GM23338 (cell line): ENCODE measurements at places on chromosomes 11 and 22. TPM values are rescaled to one million over a fixed set of nuclear protein-coding genes. Genes with fewer than 3 reads are reported as not detected.

DNA sequence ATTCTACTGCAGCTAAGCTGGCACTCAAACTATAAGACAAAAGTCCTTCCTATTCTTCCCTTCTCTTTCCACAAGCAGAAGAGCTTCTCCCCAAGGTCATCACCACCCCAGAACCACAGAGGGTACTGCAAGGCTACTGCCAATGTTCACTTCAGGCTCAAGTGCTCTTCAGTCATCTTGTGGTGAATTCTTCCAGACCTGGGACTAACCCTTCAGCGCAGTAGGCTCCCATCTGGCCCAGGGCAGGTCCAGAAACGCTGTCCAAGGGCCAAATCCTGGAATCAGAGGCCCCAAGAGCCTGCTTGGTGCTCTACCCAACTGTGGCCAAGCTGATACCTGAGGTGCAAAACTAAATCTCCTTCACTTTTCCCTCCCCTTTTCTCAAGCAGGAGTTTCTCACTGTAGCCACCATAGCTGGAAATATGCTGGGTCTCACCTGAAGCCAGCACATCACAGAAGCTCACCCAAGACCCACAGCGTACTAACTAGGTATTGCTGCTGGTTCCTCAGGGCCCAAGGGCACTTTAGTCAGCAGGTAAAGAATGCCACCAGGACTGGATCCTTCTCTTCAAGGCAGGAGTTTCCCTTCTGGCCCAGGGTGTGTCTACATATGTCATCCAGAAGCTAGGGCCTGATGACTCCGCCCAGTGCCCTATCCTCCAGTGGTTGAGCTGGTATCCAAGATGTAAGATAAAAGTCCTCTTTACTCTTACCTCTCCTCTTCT, 27.8 kb downstream of the FCHSD2 start:
- no peaks in the 10 kb centered on the region for H3K27me3 ChIP-seq
- no peak overlapping the region for H3K27ac ChIP-seq
- H3K4me3 ChIP-seq, result no peak overlapping the region
- no peaks in the 10 kb centered on the region for H3K36me3 ChIP-seq
- no peaks in the 10 kb centered on the region for H3K4me1 ChIP-seq
- no peak for DNase-seq

The MS4A12 gene
- polyA plus RNA-seq, result 0.30 and 0.34 TPM in 2 replicates

DNA sequence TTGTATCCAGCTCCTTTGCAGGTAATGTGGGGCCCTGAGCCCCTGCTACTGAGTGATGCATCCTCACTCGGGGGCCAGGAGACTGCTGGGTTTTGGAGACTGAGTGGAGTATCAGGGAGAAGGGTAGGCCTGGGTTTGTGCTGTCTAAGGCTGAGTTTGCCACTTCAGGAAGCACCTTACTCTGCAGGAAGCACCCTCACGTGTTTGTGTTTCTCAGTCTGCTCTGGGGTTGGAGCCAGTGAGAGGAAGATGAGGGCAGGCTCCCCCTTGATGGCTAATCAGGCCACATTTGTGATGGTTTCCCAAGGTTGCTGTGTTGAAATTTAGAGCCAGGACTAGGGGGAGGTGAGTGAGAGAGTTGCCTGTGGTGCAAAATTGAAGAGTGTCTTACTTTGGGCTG, 13.7 kb upstream of the THY1 start:
- no peak overlapping the region for H3K27ac ChIP-seq
- no peak for DNase-seq
- H3K4me3 ChIP-seq, result no peak overlapping the region
- peaks cover 31% of the 10 kb centered on the region for H3K4me1 ChIP-seq
- H3K27me3 ChIP-seq, result no peaks in the 10 kb centered on the region

DNA sequence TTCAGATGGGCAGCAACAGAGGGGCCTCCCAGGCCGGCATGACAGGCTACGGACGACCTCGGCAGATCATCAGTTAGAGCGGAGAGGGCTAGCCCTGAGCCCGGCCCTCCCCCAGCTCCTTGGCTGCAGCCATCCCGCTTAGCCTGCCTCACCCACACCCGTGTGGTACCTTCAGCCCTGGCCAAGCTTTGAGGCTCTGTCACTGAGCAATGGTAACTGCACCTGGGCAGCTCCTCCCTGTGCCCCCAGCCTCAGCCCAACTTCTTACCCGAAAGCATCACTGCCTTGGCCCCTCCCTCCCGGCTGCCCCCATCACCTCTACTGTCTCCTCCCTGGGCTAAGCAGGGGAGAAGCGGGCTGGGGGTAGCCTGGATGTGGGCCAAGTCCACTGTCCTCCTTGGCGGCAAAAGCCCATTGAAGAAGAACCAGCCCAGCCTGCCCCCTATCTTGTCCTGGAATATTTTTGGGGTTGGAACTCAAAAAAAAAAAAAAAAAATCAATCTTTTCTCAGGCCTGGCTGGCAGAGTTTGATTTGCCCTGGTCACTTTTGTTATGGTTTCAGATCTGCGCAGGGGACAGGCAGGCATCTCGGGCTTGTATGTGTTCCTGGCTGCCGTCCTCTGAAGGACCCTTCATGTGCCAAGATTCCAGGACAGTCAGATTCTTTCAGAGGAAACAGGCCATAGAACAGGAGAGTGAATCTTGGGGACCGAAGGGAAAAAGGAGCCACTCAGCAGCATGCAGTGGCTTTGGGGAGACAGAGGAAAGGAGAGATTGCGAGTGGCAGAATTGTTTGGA, 5.3 kb downstream of the TAGLN start:
- no peak for DNase-seq
- no peaks in the 10 kb centered on the region for H3K36me3 ChIP-seq
- H3K4me1 ChIP-seq, result peaks cover 18% of the 10 kb centered on the region
- no peak overlapping the region for H3K4me3 ChIP-seq
- no peaks in the 10 kb centered on the region for H3K27me3 ChIP-seq
- 0 out of 2 replicates have a peak overlapping the region, but pooled peaks have one; percentile 45 for H3K27ac ChIP-seq

GRCh38 chr11:10590218-10590915, 21.9 kb upstream of the LYVE1 start:
- H3K27me3 ChIP-seq, result no peaks in the 10 kb centered on the region
- DNase-seq, result no peak
- no peak overlapping the region for H3K4me3 ChIP-seq

GRCh38 chr11:70220136-70220535, 17.0 kb downstream of the FADD start:
- DNase-seq, result no peak
- H3K36me3 ChIP-seq, result no peaks in the 10 kb centered on the region
- H3K27ac ChIP-seq, result peak overlapping the region; percentile 70
- H3K4me1 ChIP-seq, result 0 out of 2 replicates have a peak, but pooled peaks cover 9% of the 10 kb centered on the region
- H3K27me3 ChIP-seq, result no peaks in the 10 kb centered on the region

The FOLH1 gene
- 0.23 and 0.32 TPM in 2 replicates for polyA plus RNA-seq

DNA sequence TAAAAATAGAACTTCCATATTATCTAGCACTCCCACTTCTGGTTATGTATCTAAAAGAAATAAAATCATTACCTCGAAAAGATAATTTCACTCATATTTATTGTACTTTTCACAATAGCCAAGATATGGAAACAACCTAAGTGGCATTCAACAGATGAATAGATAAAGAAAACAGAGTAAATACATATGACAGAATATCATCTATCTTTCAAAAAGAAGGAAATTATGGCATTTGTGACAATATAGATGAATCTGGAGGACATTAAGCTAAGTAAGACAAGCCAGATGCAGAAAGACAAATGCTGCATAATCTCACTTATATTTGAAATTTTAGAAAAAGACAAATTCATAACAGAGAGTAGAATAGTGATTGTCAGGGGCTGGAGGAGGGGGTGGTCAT, 590.0 kb upstream of the ANO3 start:
- no peaks in the 10 kb centered on the region for H3K36me3 ChIP-seq
- H3K27me3 ChIP-seq, result no peaks in the 10 kb centered on the region
- H3K4me3 ChIP-seq, result no peak overlapping the region
- DNase-seq, result no peak
- no peak overlapping the region for H3K27ac ChIP-seq
- no peaks in the 10 kb centered on the region for H3K4me1 ChIP-seq

DNA sequence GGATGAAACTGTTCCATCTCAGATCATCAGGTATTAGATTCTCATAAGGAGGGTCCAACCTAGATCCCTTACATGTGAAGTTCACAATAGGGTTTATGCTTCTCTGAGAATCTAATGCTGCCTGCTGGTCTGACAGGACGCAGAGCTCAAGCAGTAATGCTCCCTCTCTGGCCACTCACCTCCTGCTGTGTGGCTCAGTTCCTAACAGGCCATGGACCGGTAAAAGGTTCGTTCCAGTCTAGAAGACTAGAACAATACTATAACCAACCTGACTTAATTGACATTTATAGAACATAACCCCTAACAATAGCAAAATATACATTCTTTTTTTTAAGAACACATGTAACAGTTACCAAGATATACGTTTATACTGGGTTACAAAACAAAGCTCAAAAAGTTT, 45.8 kb downstream of the ATG16L2 start:
- no peak overlapping the region for H3K27ac ChIP-seq
- no peaks in the 10 kb centered on the region for H3K36me3 ChIP-seq
- H3K27me3 ChIP-seq, result no peaks in the 10 kb centered on the region
- peaks cover 6% of the 10 kb centered on the region; the same call in 1 of the 2 replicates for H3K4me1 ChIP-seq
- no peak for DNase-seq

DNA sequence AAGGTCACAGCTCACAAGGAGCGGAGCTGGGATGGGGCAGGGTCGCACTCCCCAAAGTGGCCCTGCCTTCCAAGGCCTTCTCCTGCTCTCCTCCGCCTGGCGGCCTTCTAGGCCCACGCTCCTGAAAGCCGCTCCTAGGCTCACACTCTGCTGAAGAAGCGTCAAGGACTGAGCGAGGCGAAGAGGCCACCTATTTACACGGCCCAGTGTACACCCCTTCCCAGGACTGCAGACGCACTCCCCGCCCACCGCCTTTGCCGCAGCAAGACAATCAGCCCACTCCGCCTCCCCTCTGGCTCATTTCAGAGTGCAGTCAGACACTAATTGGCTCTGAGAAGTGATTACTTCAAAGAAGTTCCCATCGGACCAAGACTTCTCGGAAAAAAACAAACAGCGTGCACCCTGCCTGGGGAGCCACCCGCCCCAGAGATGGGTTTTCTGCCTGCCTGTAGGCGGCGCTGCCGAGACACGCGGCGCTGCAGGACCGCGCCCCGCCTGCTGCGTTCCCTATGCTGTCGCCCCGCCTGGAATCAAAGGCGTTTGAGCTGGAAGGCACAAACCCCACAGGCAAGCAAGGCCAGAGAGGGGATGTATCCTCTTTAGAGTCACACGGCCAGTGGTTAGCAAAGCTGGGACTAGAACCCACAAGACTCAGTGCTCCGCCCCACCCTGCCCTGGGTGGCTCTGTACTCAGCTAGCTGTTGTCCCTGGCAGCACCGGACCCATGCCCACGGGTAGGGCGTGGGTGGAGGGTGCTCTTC, 414.8 kb downstream of the BUD13 start:
- peaks cover 26% of the 10 kb centered on the region for H3K4me1 ChIP-seq
- DNase-seq, result peak; percentile 93
- H3K4me3 ChIP-seq, result no peak overlapping the region
- no peak overlapping the region for H3K27ac ChIP-seq

The TNNI2 gene
- not detected in 2 replicates for polyA plus RNA-seq

The CRYBB3 gene
- 0.52 TPM in 1 of 2 replicates, not detected in the other for polyA plus RNA-seq

The MTMR3 gene
- 4.4 and 5.2 TPM in 2 replicates for polyA plus RNA-seq

DNA sequence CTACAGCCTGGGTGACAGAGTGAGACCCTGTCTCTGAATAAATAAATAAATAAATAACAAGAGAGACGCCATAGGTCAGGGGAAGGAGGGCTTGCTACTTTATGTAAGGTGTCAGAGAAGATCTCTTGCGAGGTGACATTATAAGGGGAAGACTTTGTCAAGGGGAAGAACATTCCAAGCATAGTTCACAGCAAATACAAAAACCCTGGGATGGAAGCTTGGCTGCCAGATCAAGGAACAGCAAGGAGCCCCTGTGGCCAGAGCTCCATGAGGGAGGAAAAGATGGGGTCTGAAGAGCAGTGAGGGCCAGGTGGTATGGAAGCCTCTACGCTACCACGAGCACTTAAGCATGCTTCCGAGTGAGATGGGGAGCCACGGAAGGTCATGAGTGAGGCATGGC, 62.3 kb downstream of the AHNAK start:
- no peak overlapping the region for H3K27ac ChIP-seq
- no peaks in the 10 kb centered on the region for H3K27me3 ChIP-seq
- no peaks in the 10 kb centered on the region for H3K36me3 ChIP-seq
- H3K4me3 ChIP-seq, result no peak overlapping the region
- H3K4me1 ChIP-seq, result no peaks in the 10 kb centered on the region

- no peak overlapping the region for H3K4me3 ChIP-seq
- H3K4me1 ChIP-seq, result peaks cover 12% of the 10 kb centered on the region
- H3K27ac ChIP-seq, result no peak overlapping the region
- no peak for DNase-seq
Measured at GRCh38 chr11:643366-643765, 6.3 kb downstream of the DRD4 start.
